ENCODE measurements at places on chromosomes 3 and 15.

- DNase-seq, result no peak
Measured at GRCh38 chr15:38253351-38253781, 730 bp downstream of the SPRED1 start.

DNA sequence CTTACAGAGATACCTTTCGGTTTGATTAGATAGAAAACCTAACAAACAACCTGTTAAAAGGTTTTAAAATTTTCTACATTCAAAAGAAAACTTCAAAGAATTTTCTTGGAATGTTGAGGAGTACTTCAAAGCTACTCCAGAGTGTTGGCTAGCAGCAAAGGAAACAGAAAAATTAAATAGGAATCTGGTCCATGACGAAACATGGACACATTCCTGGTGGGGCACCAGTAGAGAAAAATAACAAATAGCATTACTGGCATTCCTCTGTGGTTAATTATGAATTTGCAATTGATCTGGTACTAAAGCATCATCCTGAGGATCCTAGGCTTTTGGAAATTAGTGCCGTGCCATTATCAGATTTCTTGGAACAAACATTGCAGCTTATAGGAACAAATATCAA lies 59.5 kb upstream of the DPPA4 start:
- DNase-seq, result no peak

DNA sequence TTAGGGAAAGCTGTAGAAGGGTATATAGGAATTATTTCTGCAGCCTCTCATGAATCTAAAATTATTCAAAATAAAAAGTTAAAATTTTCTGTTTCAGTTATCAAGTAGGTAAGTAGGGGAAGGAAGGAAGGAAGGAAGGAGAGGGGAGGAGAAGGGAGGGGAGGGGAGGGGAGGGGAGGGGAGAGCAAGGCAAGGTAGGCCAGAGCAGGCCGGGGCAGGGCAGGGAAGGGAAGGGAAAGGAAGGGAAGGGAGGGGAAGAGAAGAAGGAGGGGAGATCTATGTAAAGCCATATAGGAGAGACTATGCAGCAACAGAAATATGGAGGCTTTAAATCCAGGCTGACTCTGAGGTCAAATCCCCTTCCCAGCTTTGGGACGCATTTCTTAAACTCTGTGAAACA lies 38.3 kb upstream of the BOC start:
- no peak for DNase-seq

DNA sequence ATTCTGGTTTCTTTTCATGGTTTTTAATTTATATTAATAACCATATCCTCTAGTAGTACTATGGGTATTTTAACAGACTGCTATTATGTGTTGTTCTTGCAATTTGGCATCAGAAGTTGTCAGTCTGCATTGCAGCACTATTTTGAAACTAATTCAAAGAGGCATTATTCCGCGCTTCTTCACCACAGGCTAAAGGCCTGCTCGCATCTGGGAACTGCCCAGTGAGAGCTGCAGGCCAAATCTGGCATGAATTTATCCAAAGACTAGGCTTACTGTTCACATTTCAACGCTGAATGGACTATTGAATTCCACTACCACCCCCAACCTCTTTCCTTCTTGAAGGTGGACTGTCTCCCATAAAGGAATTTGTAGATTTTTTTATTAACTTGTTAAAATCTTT lies 310.4 kb upstream of the NR2F2 start:
- no peak for DNase-seq

DNA sequence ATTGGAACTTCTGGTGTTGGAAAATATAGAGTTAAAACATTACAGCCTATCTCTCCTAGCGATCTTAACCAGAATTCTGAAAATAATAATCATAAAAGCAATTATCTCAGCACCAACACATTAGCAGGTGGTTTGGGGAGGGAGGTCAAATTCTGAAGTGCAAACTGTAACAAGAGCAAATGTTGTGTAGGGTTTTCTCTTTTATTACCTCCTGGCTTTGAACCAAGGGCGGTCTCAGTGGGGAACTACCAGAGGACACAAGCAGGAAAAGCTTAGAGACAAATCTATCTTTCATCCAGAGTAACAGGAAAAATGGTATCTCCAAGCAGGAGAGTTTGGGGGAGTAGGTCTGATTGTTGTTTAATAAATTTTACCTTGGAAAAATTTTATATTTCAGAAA lies 5.5 kb upstream of the ARRDC4 start:
- no peak for DNase-seq

DNA sequence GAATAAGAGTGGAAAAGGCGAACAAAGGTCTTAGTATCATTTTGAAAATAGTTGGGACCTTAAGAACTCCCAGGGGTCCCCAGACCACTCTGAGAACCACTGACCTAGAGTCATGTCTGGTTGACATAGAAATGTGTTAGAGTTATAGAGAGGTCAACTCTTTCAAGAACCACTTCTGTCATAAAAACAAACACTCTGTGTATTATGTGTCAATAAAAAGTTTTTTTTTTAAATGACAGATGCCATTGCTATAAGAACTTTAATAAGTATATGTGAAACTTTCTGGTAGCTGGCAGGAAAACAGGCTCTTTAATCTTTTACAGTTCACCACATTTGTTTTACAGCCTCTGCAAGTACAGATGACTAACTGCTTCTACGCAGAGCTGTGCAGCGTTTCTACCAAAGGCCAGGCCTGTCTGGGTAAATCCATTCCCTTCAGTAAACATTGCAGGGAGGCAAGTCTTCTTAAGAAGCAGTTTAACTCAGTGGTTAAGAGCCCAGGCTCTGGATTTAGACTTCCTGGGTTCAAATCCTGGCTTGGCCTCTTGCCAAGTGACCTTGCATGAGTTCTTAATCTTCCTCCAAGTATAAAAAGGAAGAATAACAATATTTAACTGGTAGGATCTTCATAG lies 56.6 kb downstream of the RFTN1 start:
- no peak for DNase-seq

- DNase-seq, result no peak
Measured at GRCh38 chr15:20345401-20345958, 196.1 kb downstream of the GOLGA6L6 start.

DNA sequence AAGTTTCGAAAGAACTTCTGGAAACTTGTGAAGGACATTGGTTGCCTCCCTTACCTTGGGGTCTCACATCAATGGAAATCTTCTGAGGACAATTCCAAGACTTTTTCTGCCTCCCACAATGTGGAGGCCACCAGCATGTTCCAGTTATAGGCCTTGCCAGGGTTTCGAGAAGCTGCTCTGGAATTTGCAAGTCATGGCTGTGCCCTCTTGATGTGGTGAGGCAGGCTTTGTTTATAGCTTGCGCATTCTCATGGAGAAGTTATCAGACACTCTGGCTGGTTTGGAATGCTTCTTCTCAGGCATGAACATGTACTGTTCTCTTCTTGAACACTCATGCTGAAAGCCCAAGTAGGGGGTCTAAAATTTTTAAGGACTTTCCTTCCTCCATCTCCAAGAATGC lies 4.1 kb downstream of the CXCR6 start:
- no peak for DNase-seq

DNA sequence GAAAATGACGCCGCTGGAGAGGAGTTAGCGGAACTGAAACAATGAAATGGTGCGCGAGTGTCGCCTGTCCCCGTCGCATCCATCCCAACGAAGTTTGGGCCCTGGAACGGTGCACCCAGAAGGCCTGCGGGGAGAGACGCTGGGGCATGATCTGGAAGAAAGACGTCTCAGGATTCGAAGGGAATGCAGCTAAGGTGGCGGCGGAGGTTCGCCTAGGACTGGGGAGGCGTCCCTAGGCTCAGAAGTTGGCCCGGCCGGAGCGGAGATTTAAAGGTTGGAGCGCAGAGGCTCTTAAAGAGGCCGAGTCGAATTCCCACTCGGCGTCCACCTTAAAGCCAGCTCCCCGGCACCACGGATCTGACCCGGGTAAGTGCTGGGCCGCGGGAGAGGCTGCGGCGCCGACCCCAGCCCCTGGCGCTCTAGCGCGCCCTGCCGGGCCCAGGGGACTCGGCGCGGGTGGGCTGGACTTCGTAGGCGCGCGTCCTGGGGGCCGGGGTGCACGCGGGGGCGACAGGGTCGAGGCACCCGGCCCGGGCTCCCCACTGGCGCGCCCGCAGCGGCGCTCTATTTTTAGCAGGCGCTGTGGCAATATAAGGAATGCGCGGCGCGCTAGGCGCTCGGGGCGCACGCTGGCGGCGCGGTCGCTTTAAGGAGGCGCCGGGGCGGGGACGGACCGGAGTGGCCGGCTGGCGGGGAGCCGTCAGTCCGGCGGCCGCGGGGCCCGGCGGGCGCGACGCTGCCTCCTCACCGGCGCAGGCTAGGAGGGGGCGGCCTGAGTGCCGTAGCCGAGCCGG lies at the start of gene MRAS:
TSS of gene MRAS (plus strand) at position 620 of the 794 bp plus-strand sequence. CDS start 24,305 bp downstream, outside the sequence.
- DNase-seq, result no peak

GRCh38 chr15:29942143-29942542 lies 119.9 kb upstream of the TJP1 start:
- no peak for DNase-seq

DNA sequence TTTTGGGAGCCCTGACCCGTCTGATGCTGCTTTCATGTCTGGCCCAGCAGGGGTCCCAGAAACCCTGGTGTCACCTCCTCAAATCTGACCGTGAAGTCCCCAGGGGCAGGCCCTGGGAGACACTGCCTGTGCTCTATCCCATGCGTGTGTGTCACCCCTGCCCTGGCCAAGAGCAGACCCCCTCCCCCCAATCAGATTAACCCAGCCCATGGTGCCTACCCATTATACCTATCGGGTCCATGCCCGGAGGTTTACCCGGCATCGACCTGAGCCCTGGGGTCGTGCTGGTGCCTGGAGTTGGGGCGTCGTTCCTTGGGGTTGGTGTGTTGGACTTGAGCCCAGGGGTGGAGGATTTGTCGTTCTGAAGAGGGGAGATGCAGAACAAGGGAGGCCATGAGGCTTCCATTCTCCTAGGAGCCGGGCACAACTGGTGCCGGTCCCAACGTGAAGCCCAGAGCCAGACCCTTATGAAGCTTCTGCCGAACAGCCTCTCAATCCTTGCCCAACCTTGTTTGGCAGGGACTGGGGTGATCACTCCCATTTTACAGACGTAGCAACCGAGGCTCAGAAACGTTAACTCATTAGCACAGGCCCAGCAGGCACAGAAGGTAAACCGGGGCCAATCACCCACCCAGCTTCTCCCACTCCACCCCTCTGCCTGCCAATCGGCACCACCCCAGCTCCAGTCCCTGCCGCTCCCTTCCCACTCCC lies 39.6 kb downstream of the TLE3 start:
- DNase-seq, result no peak

GRCh38 chr15:31387092-31387478 lies 60.5 kb downstream of the KLF13 start:
- no peak for DNase-seq

- DNase-seq, result no peak
Measured at GRCh38 chr3:71640331-71640983, 56.9 kb upstream of the FOXP1 start.
